Lung (tissue), 17 donors: ENCODE measurements at places on chromosomes 11 and 22. TPM values are rescaled to one million over a fixed set of nuclear protein-coding genes. Genes with fewer than 3 reads are reported as not detected.

The DEPDC5 gene
- total RNA-seq = 24.6 TPM

The ATG13 gene
- total RNA-seq = 63.8 TPM

The ABCG4 gene
- total RNA-seq = 0.28 TPM

The CECR2 gene
- total RNA-seq = 14.5 TPM

The OR8G5 gene
- 0.34 TPM for total RNA-seq

DNA sequence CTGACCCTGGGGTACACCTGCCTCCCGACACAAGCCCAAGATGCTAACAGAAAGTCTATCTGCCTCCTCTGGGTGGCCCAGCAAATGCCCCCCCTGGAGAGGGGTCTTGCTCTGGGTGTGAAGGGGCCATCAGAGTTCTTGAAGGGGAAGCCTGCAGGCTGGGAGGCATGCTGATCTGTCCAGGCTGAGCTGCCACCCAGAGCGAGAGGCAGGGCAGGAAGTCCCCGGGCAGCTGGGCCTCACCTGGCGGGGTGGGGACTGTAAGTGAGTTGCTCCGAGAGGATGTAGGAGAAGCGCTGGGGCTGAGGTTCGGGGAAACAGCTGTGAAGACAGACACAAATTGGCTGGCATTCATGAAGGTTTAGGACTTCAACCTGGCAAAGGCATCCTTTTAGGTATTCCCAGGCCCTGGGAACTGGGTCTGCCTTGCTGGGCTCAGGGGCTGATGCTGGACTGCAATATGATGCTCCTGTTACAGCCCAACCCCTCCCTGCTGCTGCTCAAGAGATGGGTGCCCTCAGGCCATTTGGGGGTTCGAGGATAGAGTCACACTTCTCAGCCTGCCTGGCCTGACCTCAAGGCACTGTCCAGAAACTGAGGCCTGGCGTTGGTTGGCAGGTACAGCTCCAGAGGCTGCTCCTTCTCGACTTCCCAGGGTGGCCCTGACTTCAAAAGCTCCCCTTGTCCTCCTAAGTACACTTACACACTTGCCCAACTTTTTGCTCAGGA is 60.2 kb upstream of the LYVE1 start:
- no peaks in the 10 kb centered on the region for H3K4me1 ChIP-seq
- no peak overlapping the region for H3K27ac ChIP-seq
- H3K36me3 ChIP-seq = no peaks in the 10 kb centered on the region
- no peaks in the 10 kb centered on the region for H3K27me3 ChIP-seq
- no peak overlapping the region for H3K4me3 ChIP-seq

DNA sequence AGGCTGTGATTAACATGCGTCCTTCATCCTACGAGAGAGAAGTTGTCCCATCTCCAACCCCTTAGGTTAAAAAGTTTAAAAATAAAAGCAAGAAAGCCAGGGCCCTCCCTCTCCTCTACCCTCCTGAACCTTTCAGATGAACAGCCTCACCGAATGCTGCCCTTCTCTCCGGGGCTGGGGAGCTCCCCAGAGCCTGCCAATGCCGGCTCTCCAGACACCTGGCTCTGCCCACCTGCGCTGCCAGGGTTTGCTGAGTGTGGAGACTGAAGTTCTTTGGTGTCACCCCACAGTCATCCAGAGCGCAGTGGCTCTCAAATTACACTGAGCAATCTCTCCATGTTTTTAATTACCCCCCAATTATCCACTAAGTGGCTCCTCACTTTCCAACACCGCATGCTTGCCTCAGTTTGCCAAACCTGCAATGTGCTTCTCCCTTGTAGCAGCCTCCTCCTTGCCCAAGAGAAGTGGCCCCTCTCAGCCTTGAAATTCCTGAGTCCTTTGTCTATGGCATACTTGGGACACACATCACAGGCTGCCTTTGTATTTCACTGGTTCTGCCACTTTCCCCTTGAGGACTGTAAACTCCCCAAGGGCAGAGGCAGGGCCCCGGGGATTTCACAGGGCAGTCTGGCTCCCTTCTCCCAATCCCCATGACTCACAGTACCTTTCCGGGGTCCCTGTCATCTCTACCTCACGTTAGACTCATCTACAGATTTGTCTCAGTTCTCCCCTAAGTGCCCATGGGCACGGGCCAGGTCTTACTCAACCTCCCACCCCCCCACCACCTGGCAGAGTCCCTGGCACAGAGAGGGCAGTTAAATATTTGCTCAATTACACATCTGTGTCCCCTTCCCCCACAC is 2.0 kb downstream of the MYH9 start:
- peak overlapping the region; percentile 99 for H3K4me3 ChIP-seq
- peaks cover 19% of the 10 kb centered on the region for H3K4me1 ChIP-seq
- DNase-seq = peak; percentile 62
- no peaks in the 10 kb centered on the region for H3K27me3 ChIP-seq
- H3K27ac ChIP-seq = peak overlapping the region; percentile 99

DNA sequence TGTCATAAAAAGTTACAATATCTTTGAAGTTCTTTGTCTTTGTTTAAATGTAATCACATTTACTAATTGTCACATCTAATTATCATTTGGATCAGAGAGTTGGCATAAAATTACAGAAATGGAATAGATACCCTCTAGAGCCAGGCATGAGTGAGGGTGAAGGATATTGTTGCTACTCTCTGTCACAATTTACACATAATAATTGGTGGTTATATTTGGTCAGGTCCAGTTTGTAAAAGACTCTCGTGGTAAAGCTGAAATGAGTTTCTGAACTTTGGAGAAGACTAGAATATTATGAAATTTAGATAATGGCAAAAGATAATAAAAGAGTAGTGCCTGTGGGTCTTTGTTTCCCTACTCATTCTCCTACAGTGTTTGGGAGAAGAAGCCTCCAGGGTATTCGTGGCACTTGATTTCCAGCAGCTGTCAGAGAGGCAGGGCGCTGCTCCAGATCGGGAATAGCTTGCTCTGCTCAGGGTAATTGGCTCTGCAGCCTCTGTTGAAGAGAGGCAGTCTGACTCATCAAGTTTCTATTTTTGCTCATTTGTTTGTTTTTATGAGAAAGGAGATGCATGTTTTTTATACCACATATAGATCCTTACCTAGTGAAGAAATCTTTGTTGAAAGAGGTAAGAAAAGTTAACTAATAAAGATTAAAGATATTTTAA is 349.9 kb downstream of the CNTN5 start:
- no peaks in the 10 kb centered on the region for H3K27me3 ChIP-seq
- no peaks in the 10 kb centered on the region for H3K36me3 ChIP-seq
- peak; percentile 86 for DNase-seq
- H3K27ac ChIP-seq = no peak overlapping the region
- no peaks in the 10 kb centered on the region for H3K4me1 ChIP-seq
- H3K4me3 ChIP-seq = no peak overlapping the region

DNA sequence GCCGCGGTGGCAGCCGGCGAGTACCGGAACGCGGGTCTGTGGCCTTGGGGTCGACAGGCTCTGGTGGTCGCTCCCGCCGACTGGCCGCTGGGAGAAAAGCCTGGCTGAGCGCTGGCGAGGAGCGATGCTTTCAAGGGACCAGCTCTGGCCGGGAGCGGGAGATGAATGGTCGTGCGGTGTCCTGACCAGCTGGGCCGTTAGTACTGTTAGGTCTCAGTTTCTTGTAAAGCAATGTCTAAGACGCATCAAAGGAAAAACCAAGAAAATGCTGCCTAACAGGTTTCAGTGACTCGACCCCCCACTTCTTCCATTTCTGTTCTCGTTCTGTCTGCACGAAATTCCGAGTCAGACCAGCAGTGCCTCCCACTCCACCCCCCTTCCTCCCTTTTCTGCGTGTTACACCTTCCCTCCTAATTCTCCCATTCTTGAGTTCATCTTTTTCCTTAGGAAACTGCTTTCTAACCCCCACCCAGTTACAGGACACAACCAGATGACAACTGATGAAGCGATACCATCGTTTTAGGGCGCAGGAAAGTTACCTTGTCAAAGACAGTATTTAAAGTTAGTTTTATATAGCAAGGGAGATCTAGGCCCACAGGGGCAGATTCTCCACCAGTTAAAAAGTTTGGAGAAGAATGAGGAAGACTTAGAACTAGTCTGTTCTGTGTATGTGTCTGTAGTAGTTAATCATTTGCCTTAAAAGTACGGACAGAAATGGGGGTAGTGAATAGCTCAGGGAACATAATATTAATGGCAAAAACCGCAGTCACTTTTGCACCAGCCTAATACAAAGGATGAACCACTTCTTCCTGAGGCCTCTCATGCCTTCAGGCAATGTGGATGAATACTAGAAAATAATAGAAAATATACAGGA is 1.0 kb downstream of the CUL5 start:
- peak overlapping the region; percentile 99 for H3K27ac ChIP-seq
- H3K36me3 ChIP-seq = no peaks in the 10 kb centered on the region
- peak; percentile 67 for DNase-seq
- H3K27me3 ChIP-seq = no peaks in the 10 kb centered on the region

- H3K27me3 ChIP-seq = no peaks in the 10 kb centered on the region
- H3K36me3 ChIP-seq = no peaks in the 10 kb centered on the region
- H3K27ac ChIP-seq = no peak overlapping the region
- H3K4me1 ChIP-seq = peaks cover 2% of the 10 kb centered on the region
- no peak overlapping the region for H3K4me3 ChIP-seq
Observed at GRCh38 chr11:110130642-110131238, 37.5 kb downstream of the ZC3H12C start.

DNA sequence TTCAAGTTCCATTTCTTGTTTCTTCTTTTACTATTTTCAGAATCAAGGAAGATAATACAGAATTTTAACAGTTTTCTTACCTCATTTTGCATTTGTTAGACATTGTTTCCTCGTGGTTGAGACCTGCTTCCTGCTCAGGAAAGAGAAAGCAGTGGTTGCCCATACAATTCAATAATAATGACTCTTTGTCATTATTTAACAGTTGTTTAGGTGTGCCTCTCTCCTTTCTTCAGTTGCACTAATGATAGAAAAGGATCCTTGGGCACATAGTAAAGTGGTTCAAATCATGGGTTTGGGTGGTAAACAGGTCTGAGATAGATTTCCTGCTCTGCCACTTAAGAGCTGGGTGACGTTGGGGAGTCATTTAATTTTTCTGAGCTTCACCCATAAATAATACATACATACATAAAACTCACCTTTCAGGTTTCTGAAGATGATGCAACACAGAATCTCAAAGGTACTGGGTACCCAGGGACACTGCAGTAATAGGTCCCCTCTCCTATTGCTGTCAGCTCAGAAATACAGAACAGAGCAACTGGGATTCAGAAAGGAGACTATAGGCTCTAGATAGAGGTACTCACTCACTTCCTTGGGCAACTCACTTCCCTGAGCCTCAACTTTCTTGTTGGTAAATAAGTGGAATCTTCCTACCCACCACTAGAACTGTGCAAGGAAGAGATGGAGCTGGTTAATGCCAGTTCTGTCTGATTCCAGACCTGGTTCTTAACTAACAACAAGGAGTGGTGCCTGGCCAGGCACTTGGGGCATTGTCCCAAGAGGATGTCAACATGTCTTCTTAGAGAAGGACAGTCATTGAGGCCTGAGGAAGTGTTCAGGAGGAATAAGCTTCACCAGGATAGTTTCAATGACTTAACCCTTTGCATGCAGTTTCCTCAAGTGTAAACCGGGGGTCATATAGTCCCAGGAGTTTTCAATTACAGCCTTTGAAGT is 34.9 kb downstream of the CD44 start:
- no peak for DNase-seq
- H3K27ac ChIP-seq = no peak overlapping the region
- no peak overlapping the region for H3K4me3 ChIP-seq
- H3K27me3 ChIP-seq = no peaks in the 10 kb centered on the region
- peaks cover 5% of the 10 kb centered on the region for H3K4me1 ChIP-seq

- no peak overlapping the region for H3K27ac ChIP-seq
- H3K4me1 ChIP-seq = peaks cover 25% of the 10 kb centered on the region
Observed at GRCh38 chr11:112903340-112903739, 57.9 kb upstream of the NCAM1 start.

DNA sequence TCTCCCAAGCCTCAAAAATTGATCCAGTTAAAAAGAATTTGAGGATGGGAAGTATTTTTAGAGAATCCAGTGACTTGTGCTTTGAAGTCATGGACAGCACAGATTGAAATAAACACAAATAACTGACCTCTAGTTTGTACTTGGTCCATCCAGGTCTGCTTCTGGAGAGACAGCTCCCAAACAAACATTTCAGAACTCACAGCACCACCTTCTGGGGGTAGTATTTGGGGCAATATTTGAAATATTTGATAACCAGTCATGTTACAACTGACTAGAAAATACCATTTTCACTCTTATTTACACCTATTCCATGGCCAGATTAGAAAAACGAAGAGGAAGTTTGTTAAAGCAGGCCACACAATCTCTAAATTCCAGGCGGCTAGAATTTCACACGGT is 56.2 kb downstream of the CTSC start:
- no peak overlapping the region for H3K4me3 ChIP-seq
- no peaks in the 10 kb centered on the region for H3K27me3 ChIP-seq
- no peak for DNase-seq
- H3K27ac ChIP-seq = no peak overlapping the region
- H3K36me3 ChIP-seq = no peaks in the 10 kb centered on the region
- H3K4me1 ChIP-seq = peaks cover 7% of the 10 kb centered on the region

- no peak overlapping the region for H3K4me3 ChIP-seq
- H3K4me1 ChIP-seq = no peaks in the 10 kb centered on the region
- peaks cover 28% of the 10 kb centered on the region for H3K27me3 ChIP-seq
- no peaks in the 10 kb centered on the region for H3K36me3 ChIP-seq
- DNase-seq = no peak
Observed at GRCh38 chr22:45876136-45877035, 100.6 kb downstream of the WNT7B start.

- no peaks in the 10 kb centered on the region for H3K27me3 ChIP-seq
- no peak overlapping the region for H3K4me3 ChIP-seq
- H3K27ac ChIP-seq = peak overlapping the region; percentile 46
- no peaks in the 10 kb centered on the region for H3K4me1 ChIP-seq
- peaks cover 32% of the 10 kb centered on the region for H3K36me3 ChIP-seq
Observed at GRCh38 chr11:71999798-72000197, 1.1 kb downstream of the IL18BP start.

- H3K27ac ChIP-seq = no peak overlapping the region
- no peaks in the 10 kb centered on the region for H3K27me3 ChIP-seq
- H3K36me3 ChIP-seq = no peaks in the 10 kb centered on the region
- DNase-seq = no peak
- no peaks in the 10 kb centered on the region for H3K4me1 ChIP-seq
- H3K4me3 ChIP-seq = no peak overlapping the region
Observed at GRCh38 chr11:8426076-8426475, 162.4 kb upstream of the LMO1 start.

GRCh38 chr11:101292661-101293240 is 163.1 kb upstream of the PGR start:
- H3K4me3 ChIP-seq = no peak overlapping the region
- H3K27ac ChIP-seq = no peak overlapping the region
- no peaks in the 10 kb centered on the region for H3K4me1 ChIP-seq
- H3K36me3 ChIP-seq = no peaks in the 10 kb centered on the region
- no peaks in the 10 kb centered on the region for H3K27me3 ChIP-seq
